ENCODE measurements at places on chromosomes 13 and 19. TPM values are rescaled to one million over a fixed set of nuclear protein-coding genes. Genes with fewer than 3 reads are reported as not detected.

- no peak for DNase-seq
Observed at GRCh38 chr19:15649526-15649925, 8.8 kb downstream of the CYP4F3 start.

GRCh38 chr19:41499899-41500298, 56.9 kb downstream of the ERICH4 start:
- no peak for DNase-seq

- no peak for DNase-seq
Observed at GRCh38 chr19:27962264-27962663, 1250.7 kb downstream of the UQCRFS1 start.

DNA sequence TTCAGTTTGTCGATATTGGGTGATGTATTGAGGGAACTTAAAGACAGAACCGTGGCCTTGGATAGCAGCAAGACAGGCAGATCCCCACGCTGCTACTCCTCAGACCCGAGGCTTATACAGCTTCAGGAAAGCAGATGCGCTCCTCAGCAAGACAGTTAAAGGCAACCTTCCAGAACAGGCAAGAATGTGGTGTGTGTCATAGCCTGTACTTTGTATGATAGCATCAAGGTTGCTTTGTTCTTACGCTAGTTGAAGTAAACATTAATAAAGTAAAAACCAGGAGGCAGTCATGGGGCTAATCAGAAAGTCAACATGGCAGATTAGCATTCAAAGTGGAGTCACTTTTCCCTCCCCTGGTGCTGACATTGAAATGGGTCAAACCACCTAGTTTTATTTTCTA, 473.2 kb downstream of the DCT start:
- DNase-seq: no peak

Gene JAK3
- 4.8 TPM for total RNA-seq

Gene DPP9
- total RNA-seq: 13.6 TPM

Measured in urinary bladder (tissue), 4 donors.